CD4-positive, alpha-beta memory T cell (primary cell): ENCODE measurements at places on chromosomes 2 and 18. TPM values are rescaled to one million over a fixed set of nuclear protein-coding genes. Genes with fewer than 3 reads are reported as not detected.

DNA sequence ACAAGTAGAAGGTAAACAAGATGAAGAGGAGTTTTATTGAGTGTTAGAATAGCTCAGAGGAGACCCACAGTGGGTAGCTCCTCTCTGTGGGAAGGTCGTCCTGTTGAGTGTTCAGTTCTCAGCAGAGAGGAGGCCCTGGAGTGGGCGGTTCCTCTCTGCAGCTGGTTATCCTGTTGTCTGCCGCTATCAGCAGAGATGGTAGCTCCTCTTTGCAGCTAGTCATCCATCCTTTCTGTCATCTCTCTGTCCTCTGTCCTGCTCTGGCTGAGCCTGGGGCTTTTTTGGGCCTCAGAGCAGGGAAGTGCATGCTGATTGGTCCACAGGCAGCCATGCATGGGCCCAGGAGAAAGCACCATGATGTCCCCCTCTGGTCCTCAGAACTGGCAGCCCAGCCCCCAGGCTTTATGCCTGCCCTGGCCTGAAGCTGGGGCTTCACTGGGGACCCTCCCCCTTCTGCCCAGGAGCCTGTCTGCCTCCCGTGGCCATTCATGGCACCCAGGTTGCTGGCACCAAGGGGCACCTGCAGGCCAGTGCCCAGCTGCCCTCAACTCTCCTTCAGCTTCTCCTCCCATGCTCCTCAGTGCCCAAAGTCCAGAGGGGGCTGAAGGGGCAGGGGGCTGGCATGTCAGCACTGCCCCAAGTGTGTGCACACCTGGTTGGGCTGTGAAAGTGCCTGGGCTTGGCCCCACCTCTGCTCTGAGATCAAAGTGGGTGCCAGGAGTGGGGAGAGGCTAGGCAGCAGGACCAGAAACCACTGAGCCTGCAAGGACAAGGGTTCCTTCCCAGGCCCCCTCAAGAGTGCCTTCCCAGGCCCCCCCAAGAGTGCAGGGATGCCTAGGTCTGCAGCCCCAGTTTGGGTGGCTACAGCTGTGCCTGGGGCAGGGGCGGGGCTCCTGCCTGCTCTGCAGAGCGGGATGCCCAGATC, 98.7 kb downstream of the TWIST2 start:
- H3K4me1 ChIP-seq, result peaks cover 12% of the 10 kb centered on the region
- no peaks in the 10 kb centered on the region for H3K36me3 ChIP-seq
- H3K27ac ChIP-seq, result no peak overlapping the region
- DNase-seq, result no peak
- H3K27me3 ChIP-seq, result no peaks in the 10 kb centered on the region

DNA sequence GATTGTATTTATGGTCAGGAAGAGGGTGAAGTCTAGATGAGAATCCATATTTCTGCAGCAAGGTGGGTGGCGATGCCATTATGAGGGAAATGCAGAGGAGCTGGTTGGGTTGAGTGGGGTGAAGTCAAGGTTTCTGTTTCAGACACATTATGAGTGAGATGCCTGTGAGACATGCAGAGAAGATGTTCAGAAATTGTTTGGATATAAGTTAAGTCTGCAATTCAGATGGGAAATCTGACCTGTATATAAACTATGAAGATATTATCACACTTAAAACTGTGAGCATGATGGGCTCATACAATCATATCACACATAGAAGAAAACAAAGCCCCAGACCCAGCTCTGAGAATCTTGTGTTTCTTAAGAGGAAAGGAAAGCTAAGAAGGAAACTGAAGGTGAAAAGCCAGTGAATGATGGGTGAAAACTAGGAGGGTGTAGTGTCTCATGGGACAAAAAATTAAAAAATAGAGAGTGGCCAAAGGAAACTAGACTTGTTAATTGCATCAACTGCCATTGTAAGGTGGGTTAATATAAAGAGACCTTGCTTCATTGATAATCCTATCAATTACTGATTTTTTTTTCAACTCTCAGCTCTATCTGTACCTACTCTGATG, 14.2 kb downstream of the GALNT5 start:
- DNase-seq, result no peak
- no peak overlapping the region for H3K4me3 ChIP-seq
- no peaks in the 10 kb centered on the region for H3K36me3 ChIP-seq

- no peak overlapping the region for H3K4me3 ChIP-seq
- H3K4me1 ChIP-seq, result no peaks in the 10 kb centered on the region
- DNase-seq, result no peak
- no peaks in the 10 kb centered on the region for H3K27me3 ChIP-seq
- H3K36me3 ChIP-seq, result no peaks in the 10 kb centered on the region
Measured at GRCh38 chr2:149924549-149925213, 337.1 kb upstream of the MMADHC start.

- no peaks in the 10 kb centered on the region for H3K27me3 ChIP-seq
- H3K4me1 ChIP-seq, result no peaks in the 10 kb centered on the region
- H3K27ac ChIP-seq, result no peak overlapping the region
- no peak overlapping the region for H3K4me3 ChIP-seq
- DNase-seq, result peak; percentile 37
- no peaks in the 10 kb centered on the region for H3K36me3 ChIP-seq
Measured at GRCh38 chr2:12624905-12625598, 91.7 kb upstream of the TRIB2 start.

DNA sequence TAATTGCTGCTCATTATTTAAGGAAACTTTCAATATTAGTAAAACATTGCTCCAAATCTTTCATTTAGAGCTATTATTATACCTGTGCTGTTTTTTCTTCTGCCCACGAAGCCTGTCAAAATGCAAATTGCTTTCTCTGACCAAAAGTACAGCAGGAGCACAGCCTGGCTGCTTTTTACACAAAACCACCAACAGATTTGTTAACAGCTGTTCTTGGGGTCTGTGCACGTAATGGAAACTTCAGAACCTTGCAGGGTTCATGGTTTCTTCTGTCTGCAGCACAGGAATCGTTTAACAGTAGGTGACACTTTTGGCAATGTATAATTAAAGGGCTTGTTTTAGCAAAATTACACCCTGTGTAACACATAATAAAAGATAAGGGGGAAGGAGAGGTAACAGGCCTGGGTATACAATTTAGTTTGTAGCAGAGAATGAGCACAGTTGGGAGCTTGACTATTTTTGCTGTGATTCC, 447.3 kb downstream of the KCNJ3 start:
- H3K4me1 ChIP-seq, result no peaks in the 10 kb centered on the region
- H3K27me3 ChIP-seq, result no peaks in the 10 kb centered on the region
- DNase-seq, result no peak
- H3K36me3 ChIP-seq, result no peaks in the 10 kb centered on the region
- H3K27ac ChIP-seq, result no peak overlapping the region
- H3K4me3 ChIP-seq, result no peak overlapping the region

DNA sequence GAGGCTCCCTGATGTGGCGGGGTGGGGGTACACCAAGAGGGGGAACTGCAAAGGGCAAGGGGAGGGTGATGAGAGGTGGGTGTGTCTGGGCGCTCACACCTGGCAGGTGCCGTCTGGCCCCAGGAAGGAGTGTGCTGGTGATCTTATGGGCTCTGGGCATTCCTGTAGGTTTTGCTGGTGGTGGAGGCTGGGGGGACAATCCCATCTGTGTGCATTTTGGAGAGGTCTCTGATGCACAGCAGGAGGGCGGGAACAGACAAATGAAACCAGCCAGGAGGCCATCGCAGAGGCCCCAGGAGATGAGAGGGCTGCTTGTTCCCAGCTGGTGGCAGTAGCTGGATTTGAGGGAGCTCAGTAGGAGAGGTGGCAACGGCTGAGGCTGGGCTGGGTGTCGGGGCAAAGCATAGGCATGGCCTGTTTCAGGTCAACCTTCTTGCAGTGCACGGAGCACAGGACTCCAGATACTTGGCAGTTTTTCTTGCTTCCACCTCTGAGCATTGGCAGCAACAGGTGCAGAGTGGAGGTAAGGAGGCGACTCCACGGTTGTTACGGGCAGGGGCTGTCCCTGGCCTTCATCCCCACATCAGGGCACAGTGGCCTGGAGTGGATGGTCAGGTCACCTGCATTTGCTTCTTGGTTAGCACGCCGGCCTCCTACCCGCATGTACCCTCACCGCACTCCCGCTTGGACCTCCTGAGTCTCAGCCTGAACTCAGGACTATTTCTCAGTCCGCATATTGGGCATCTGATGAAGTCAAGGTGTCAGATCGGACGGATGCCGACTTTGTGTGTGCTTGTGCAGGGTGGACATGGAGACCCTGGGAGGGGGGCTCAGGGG, 194.2 kb upstream of the HDAC4 start:
- no peaks in the 10 kb centered on the region for H3K27me3 ChIP-seq
- no peak for DNase-seq
- no peak overlapping the region for H3K27ac ChIP-seq
- no peak overlapping the region for H3K4me3 ChIP-seq
- H3K4me1 ChIP-seq, result no peaks in the 10 kb centered on the region
- no peaks in the 10 kb centered on the region for H3K36me3 ChIP-seq

The CCDC93 gene
- total RNA-seq, result 73.1 TPM

- no peak for DNase-seq
- no peaks in the 10 kb centered on the region for H3K27me3 ChIP-seq
- no peaks in the 10 kb centered on the region for H3K36me3 ChIP-seq
- peaks cover 71% of the 10 kb centered on the region for H3K4me1 ChIP-seq
Measured at GRCh38 chr2:43196768-43197587, 29.4 kb downstream of the ZFP36L2 start.

DNA sequence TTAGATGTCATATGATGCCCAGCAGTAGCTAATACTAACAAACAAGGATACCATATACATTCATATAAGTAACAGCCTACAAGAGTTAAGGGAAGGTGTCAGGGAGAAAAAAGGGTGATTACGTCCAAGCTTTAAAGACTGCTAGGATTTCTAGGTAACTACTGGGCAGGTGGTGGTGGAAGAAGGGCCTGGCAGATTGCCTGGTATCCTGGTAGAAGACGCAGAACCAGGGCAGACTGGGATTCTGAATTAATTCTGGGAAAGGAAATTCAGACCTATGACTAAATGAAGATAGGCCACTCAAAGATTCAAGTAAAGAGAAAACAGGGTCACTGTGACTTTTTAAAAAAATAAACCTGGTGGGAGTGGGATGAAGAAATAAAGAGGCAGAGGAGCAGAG, 31.9 kb downstream of the NDUFA10 start:
- no peak for DNase-seq
- H3K4me3 ChIP-seq, result no peak overlapping the region
- no peak overlapping the region for H3K27ac ChIP-seq

The ACTG2 gene
- not detected for total RNA-seq

The IL36B gene
- total RNA-seq, result not detected

- H3K27ac ChIP-seq, result no peak overlapping the region
- no peaks in the 10 kb centered on the region for H3K4me1 ChIP-seq
- H3K4me3 ChIP-seq, result no peak overlapping the region
- no peaks in the 10 kb centered on the region for H3K36me3 ChIP-seq
Measured at GRCh38 chr2:183060571-183061231, 17.8 kb upstream of the DUSP19 start.

DNA sequence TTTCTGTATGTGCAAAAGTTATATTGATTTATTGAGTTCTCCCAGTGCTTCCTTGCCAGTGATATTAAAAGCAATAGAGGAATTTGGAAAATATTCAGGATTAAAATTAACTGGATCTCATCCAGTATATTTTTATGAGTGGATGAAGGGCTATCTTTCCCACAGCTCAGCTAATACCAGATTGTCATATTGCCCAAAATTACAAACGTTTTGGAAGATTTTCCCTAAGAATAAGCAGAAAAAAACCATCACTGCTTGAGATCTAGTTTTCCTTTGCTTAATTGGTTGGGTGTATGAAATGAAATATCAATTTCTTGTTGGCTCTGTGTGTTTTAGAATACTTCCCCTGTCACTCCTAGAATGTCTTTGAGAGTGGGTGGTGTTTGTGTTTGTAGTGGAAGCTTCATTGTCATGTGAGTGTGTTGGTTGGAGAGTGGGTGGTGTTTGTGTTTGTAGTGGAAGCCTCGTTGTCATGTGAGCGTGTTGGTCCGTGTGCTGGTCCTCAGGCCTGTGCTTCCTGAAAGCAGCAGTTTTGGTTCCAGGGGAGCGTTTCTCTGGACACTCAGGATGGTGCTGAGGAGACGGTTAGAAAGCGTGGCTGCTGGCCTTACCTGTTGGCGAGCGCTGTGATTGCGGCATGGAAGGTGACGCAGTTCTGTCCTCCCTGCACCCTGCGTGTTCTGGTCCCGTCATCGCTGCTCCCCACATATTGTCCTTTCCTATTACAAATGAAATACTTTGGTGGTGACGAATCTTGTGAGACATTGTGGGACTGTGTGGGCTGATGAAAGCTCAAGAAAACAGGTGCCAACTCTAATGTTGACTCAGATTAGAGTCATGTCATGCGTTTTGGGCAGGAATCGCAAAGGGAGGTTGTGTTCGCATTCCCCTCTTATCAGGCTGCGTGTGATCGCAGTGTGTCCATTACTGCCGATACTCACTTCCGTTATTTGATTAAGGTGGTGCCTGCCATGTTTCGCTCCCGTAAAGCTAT, 12.4 kb downstream of the ASB1 start:
- H3K36me3 ChIP-seq, result peaks cover 35% of the 10 kb centered on the region
- DNase-seq, result peak; percentile 32
- peak overlapping the region; percentile 3 for H3K4me3 ChIP-seq
- H3K27me3 ChIP-seq, result no peaks in the 10 kb centered on the region
- H3K27ac ChIP-seq, result no peak overlapping the region

GRCh38 chr2:205148755-205149154, 533.5 kb upstream of the NRP2 start:
- no peak overlapping the region for H3K4me3 ChIP-seq
- no peaks in the 10 kb centered on the region for H3K4me1 ChIP-seq
- DNase-seq, result no peak
- no peaks in the 10 kb centered on the region for H3K36me3 ChIP-seq
- H3K27ac ChIP-seq, result no peak overlapping the region

- DNase-seq, result no peak
- no peaks in the 10 kb centered on the region for H3K36me3 ChIP-seq
- H3K27me3 ChIP-seq, result no peaks in the 10 kb centered on the region
- H3K27ac ChIP-seq, result no peak overlapping the region
Measured at GRCh38 chr2:219661955-219662395, 34.5 kb downstream of the SLC4A3 start.

The RPE gene
- total RNA-seq, result 39.9 TPM

DNA sequence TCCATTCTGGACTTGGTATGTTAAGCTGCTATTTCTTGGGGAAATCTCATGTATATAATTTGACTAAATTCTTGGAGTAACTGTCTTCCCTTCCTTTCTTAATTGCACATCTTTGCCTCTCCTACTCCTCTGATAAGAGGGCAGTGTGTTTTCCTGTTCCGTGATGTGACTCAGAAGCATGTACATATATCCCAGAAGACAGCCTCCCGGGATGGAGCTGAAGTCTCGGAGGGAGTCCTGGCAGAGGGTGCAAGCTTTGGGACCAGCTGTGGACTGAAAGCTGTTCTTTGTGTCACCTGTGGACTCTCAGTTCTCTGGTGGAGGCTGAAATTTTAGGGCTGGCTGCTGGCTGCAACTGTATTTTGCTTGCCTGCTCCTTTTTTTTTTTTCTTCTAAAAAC, 54.7 kb upstream of the MGAT5 start:
- peaks cover 88% of the 10 kb centered on the region for H3K4me1 ChIP-seq
- H3K27ac ChIP-seq, result no peak overlapping the region
- H3K4me3 ChIP-seq, result no peak overlapping the region
- H3K36me3 ChIP-seq, result no peaks in the 10 kb centered on the region
- H3K27me3 ChIP-seq, result no peaks in the 10 kb centered on the region

The CRYGD gene
- total RNA-seq, result not detected

GRCh38 chr2:69087211-69087911, 74.4 kb downstream of the ANTXR1 start:
- H3K36me3 ChIP-seq, result no peaks in the 10 kb centered on the region
- no peaks in the 10 kb centered on the region for H3K4me1 ChIP-seq
- no peak overlapping the region for H3K4me3 ChIP-seq
- no peak for DNase-seq

The PDCD1 gene
- 5.9 TPM for total RNA-seq

The ITM2C gene
- 24.1 TPM for total RNA-seq

GRCh38 chr2:64013053-64013452, 6.2 kb downstream of the VPS54 start:
- H3K4me1 ChIP-seq, result peaks cover 31% of the 10 kb centered on the region
- no peaks in the 10 kb centered on the region for H3K27me3 ChIP-seq
- no peak overlapping the region for H3K27ac ChIP-seq
- no peaks in the 10 kb centered on the region for H3K36me3 ChIP-seq
- H3K4me3 ChIP-seq, result no peak overlapping the region
- no peak for DNase-seq
